Activated CD8-positive, alpha-beta memory T cell treated with anti-CD3 and anti-CD28 coated beads for 1 hour (primary cell): ENCODE measurements at places on chromosomes 6 and 20.

GRCh38 chr20:675453-676314 is at the start of gene SCRT2:
Gene SCRT2 (minus strand): TSS chr20:675802. CDS start chr20:675601, 201 bp downstream.
- DNase-seq = peak; percentile 12

DNA sequence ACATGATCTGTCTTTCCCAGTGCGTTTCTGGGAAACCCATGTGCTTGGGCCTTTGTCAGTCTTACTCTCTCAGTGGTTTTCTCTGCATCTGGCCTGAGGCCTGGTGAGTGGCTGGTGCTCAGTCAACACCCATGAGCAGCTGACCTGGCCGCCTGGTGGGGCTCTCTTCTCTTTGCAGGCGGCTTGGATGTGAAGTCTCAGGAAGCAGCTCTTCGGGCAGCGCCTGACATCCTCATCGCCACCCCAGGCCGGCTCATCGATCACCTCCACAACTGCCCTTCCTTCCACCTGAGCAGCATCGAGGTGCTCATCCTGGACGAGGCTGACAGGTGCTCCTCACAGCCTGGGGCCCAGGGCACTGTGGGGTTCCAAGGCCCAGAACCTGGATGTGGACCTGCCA is 10.8 kb downstream of the DDX27 start:
- no peak for DNase-seq

GRCh38 chr20:19333563-19333962 is 121.1 kb downstream of the SLC24A3 start:
- no peak for DNase-seq

GRCh38 chr6:170276369-170277057 is 14.4 kb downstream of the DLL1 start:
- DNase-seq = no peak

DNA sequence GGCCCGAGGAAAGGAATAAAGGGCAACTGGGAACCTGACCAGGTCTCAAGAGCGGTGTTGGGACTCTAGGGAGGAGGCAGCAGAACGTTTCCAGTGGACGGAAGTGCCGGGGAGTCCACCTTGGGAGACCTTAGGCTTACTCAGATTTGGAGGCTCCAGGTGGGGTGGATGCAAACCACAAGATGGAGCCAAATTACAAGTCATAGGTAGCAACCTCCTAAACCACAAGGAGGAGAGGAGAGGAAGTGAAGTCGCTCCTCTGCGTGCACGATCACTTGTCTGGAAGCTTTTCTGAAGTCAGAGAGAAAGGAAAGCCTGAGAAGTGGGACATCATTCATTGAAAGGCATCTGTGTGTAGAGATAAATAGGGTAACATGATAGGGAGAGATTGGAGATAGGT is 9.3 kb downstream of the HLA-DOA start:
- DNase-seq = no peak

DNA sequence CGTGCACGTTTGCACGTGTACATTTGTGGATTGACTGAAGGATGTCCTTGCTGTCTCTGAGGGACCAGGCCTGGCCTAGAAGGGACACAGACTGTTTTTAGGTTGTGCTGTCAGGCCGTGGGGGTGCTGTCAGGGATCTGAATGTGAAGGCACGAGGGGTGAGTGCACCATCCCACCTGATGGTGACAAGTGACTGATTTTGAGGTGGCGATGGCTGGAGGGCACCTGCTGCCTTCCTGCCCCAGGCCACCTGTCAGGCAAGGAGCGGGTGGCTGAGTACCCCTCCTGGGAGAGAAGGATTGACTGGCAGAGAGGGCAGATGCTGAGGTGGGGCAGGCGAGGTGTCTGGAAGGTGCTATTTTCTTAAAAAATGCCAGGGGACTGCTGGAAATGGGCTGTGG is 1.2 kb downstream of the RAB44 start:
- DNase-seq = no peak

DNA sequence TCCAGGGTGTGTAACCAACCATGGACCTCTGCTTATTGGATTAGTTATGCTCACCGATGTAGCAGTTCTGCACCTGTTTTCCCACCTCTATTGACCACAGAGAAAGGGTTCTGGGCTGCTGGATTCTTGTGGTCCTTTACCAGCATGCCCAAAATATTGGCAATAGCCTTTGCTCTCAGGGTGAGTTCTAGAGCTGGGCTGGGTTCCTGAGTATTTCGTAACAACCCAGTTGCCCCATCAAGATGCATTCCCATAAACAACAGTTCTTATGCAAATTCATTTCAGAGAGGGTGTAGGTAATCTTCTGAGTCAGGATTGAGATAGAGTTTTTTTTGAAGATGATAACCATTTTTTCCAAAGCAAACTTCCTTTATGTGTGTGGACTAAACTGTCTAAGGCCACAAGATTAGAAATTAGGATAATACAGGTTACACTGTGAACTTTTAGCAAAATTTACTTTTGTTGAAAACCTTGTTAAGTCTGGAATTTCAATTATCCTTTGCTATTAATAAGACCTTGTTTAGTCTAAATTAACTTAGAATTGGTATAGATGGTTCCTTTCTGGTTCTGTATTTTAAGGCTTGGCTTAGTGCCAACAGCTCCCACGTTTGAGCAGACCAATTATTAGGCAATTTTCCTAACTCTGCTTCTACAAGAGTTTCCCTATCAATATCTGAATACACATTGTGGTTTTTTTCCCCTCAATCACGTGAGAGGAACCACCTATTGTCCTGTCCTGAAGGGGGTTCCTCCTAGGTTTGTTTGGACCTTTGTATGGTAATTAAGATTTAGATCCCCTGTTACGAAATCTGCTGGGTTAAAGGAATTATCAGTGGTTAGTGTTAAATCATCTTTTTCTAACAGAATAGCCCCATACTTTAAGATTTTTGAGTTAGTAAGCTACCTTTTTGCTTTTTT is 46.1 kb downstream of the TBX18 start:
- DNase-seq = no peak

- DNase-seq = no peak
These were observed 17.5 kb upstream of the DSP start for GRCh38 chr6:7523922-7524321.

DNA sequence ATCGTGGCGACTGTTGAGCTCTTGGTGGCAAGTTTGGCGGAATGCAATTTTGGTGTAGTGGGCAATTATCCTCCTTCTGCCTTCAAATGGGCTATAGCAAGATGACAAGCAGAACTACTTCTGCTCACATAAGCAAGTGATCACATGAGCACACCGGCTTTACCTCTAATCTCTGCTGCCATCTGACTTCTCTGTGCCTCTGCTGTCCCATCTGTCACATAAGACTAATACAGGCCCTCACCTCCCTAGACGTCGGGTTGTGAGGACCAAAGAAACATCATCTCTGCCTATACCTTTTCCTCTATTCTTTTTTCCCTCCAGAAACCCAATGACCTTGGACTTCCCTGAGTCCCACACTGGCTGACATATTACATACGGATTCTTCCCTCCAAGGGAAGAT is 13.3 kb upstream of the WTAP start:
- no peak for DNase-seq

- no peak for DNase-seq
These were observed 917.9 kb downstream of the KIF16B start for GRCh38 chr20:15655295-15655874.

DNA sequence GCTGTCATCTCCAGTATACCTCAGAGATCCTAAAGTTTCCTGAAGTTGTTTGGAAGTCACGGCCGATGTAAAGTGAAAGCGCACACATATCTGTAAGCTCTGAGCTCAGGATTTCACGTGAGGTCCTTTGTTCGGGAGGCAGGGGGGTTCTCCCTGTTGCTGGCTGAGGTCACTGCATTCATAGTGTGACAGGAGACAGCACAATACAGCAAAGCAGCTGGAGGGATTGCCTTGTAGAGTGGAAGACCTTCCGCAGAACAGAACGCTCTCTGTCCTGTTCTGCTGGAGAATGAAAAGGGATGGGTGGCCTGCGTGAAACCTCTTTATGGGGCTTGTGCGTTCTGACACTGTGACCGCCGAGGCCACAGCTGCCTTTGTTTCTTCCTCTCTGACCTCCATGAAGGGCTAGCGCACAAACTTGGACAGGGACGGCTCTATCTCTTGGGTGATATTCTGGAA is 13.4 kb upstream of the SERPINB1 start:
- DNase-seq = no peak

GRCh38 chr20:54469952-54470351 is 5.4 kb upstream of the DOK5 start:
- no peak for DNase-seq

GRCh38 chr6:89989742-89990141 is 95.5 kb downstream of the GJA10 start:
- DNase-seq = no peak

GRCh38 chr20:3795511-3796468 is at the start of gene CDC25B:
Gene CDC25B (plus strand): TSS chr20:3796310. CDS start chr20:3796532, 222 bp downstream.
- DNase-seq = peak; percentile 87

DNA sequence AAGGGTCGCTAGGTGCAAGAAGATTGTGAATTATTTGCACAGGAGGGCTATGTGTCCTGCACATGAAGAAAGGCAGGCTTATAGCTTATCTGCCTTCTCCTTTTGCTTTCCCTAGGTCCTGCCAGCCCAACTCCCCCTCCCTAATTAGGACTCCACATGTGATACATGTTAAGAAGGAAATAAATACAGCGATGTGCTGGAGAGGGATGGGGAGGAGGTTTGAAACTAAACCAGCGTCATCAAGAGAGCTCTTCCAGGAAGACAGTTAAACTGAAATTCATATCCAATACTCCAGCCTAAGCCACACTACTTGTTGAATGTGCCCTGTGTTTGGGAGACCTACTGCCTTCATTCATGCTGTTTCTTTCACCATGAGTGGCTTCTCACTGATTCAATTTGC is 34.9 kb upstream of the UTRN start:
- no peak for DNase-seq

DNA sequence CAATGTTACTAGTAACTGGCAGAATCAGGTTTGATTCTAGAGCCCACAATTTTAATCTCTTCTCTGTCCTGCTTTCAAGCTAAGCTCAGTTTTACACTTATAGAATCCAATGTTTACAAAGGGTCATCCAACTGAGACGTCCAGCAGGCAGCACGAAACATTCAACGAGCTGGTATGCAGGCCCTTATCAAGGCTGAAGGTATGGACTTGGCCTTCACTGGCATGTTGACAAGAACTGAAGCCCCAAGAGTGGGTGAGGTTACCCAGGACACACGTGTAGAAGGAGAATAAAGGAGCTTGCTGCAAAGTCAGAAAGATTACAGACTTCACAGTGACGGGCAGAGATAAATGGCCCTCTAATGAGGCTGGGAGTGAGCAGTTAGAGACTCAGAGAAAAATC is 187.4 kb downstream of the KIF16B start:
- no peak for DNase-seq

DNA sequence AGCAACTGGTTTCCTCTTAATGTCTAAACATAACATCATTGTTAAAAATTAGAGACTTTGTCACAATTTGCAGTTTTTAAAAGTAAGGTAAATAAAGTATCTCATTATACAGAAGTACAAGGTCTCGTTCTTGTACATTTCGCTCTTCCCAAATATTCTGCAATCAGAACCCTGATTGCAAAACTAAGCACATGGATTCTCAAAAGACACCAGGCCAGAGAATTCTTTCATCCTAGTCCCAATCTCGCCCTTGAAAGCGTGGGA is 355 bp upstream of the AKAP7 start:
- DNase-seq = no peak

DNA sequence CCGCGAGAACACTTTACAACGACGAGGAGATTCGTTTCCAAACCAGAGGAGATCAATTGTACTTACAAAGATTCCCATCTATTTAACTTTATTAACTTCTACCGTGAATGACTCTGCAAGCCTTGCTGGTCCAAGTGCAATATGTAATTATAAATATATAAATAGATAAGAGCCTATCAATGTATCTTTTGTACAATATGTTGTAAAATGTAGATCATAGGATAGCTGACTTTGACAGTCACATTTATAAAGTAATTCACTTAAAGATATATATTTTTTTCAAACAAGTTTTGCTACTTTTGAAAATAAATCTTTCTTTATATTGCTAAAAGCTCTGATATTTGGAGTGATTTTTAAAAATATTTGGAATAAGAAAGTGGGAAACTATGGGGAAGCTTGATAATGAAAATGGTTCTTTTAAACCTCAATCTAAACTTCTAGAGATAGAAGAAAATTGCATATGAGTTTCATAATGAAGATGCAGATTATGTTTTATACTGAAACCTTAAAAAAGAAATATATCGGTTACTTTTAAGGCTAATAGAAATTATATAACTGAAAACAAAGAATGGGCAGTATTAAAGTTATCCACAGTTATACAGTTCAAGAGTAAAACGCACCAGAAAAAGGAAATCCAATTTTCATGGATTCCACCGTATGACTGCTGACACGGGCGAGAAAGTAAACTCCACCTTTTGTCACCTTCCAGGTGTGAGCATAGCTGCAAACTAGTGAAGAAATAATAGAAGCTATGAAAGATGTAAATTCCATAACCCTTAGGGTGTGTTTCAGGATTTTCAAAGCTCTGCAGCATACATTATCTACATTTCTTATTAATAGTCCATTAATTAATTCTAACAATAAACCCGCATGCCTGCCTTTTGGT is 3.3 kb downstream of the TCF21 start:
- DNase-seq = no peak

- DNase-seq = peak; percentile 37
These were observed 1.4 kb downstream of the NKX2-4 start for GRCh38 chr20:21395666-21396598.

DNA sequence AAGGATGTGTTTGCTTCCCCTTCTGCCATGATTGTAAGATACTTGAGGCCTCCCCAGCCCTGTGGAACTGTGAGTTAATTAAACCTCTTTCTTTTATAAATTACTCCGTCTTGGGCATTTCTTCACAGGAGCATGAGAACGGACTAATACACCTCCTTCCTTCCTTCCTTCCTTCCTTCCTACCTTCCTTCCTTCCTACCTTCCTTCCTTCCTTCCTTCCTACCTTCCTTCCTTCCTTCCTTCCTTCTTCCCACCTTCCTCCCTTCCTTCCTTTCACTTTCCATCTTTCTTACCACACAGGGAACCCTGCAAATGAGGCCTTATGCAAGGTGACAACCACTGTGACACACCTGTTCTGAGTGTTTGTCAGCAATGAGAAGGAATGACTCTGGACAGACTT is 141.3 kb upstream of the EXOC2 start:
- no peak for DNase-seq

DNA sequence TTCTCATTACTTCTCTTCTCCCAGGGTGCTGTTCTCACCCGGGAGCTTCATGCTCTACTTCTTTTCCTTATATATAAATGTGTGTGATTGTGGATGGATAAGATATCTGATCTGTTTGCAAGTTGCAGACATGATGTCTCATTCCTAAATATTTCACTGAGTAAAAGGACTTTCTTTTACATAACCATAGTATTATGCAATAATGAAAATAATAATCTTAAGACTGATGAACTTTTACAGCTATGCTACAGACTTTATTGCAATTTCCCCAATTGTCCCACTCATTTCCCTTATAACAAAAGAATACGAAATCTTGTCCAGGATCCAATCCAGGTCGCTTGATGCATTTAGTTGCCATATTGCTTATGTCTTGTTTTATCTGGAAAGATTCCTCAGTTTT is 284.5 kb upstream of the JAG1 start:
- no peak for DNase-seq

- no peak for DNase-seq
These were observed 563.8 kb downstream of the LMBRD1 start for GRCh38 chr6:69232911-69233448.
